Foreskin keratinocyte (primary cell): ENCODE measurements at places on chromosomes 11 and 22.
A peak's percentile ranks its signal among the peaks of the same experiment; 100 is the strongest.

- peak; percentile 100 for DNase-seq
Measured at GRCh38 chr22:38298312-38299005, 18.8 kb downstream of the CSNK1E start.

DNA sequence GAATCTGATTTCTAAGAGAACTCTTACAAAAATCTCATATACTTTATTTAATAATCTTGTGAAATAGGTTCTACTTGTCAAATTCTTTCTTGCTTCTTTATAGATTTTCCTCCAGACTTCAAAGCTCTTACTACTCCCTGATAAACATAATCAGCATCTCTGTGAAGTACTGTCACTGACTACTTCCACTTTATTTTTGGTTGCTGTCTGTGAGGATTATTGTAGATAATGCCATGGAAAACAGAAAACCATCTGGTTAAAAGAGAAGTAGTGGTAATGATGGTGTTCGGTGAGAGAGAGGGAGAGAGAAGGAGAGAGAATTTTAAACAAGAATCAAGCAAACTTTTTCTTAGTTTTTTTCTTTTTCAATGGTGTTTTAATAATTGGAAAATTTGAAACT, 152.3 kb downstream of the TMEM135 start:
- DNase-seq, result no peak

GRCh38 chr11:94597896-94598295, 30.7 kb downstream of the PIWIL4 start:
- DNase-seq, result no peak

GRCh38 chr11:130718120-130718519, 198.2 kb downstream of the SNX19 start:
- no peak for DNase-seq

DNA sequence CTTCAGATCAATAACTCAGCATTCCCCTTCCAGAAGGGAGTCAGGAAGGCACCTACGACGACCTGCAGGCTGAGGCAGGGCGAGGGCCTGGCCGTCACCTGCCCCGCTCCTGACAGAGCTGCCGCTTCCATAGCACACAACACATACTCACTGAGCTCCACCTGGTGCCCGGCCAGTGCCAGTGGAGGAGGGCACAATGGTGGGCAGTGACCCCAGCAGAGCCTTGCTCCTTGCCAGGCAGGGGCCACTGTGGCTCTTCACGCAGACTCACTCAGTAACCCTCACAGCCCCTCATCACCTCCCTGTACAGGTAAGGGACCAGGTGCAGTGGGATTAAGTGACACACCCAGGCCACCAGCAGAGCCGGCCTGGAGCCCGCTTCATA, 24.6 kb downstream of the LRFN4 start:
- DNase-seq, result no peak

DNA sequence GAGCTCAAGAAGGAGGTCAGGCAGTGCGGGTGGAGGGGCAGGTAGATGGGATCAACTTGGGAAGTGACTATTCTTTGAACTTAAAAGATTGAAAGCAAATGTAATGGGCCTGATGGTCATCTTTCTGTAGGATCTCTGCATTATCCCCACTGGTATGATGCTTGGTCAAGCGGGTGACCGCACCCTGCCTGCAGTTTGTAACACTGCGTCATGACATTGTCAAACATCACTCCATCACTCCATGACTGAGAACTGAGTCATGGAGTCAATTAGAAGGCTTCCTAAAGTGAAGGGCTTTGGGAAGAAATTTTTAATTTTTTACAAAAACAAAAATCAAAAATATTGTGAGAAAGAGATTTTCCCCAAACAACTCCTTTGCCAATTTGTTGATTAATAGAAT, 62.4 kb upstream of the BMAL1 start:
- peak; percentile 88 for DNase-seq

- DNase-seq, result no peak
Measured at GRCh38 chr22:49749885-49750510, 77.7 kb downstream of the BRD1 start.

DNA sequence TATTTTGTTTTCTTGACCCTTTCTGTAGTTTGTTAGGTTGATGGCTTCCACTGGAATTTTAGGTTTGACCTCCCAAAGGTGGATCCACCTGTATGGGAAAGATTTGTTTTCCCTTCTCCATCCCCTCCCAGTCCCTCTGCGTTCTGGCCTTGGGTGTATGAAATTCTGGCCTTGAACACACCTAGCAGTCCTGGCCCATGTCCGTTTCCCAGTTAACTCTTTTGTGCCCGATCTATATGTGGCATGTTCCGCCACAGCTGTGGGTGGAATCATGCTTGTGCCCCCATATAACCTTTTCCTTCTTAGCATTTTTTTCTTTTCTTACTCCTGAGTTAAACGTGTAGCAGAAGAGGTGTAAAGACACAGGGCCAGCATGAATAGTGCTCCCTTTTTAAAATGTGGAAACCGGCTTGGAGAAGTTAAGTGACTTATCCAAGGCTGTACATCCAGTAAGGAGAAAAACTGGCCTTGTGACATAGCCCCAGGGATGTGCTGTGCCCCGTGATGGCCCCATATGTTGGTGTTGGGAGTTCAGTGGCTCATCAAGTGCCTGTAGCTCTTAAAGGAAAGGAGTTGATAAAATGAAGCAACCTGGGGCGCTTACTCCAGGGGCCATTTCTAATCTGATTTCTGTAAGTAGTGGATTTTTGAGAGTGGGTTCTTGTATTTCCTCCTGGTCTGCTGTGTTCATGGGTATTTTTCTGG, 39.3 kb downstream of the ZNRF3 start:
- DNase-seq, result no peak

- no peak for DNase-seq
Measured at GRCh38 chr11:67435031-67435726, 2.3 kb downstream of the PTPRCAP start.

- no peak for DNase-seq
Measured at GRCh38 chr11:116725434-116726221, 47.2 kb downstream of the BUD13 start.

DNA sequence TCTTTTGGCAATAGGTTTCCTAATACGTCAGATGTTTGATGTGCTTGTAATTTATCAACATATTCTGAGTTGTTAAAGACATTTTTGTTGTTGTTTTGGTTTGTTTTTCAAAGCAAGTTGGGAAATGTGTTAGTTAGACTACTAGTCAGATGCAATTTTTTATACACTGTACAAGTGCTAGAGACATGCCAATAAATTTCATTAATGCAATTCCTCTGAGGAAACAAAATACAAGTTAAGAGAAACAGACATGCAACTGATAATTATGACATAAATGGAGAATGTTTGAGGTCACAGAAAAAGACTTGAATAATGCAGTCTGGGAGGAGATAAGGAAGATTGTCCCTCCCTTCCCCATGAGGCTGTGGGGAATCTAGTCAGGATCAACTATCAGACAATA, 5.9 kb downstream of the OR51T1 start:
- DNase-seq, result no peak

GRCh38 chr11:19788435-19788834, 75.8 kb downstream of the NAV2 start:
- no peak for DNase-seq

DNA sequence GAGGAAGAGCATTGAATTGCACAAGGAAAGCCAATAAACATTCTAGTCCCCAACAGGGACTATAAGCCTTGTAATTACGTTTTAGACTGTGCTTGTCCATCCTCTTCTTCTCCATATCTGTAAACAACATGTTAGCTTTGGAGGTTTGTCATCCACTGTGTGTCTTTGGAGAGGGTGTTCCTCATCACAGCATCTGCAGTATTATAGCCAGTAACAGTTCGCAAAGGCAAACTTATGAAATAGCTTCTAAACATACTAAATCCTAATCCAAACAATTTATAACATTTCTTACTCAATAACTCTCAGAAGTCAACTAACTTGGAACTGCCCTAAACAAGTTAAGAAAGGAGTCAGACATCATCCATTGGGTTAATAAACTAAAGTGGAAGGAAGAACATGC, 10.3 kb upstream of the BDNF start:
- no peak for DNase-seq

GRCh38 chr11:86801364-86801763, 1.0 kb downstream of the PRSS23 start:
- peak; percentile 50 for DNase-seq

DNA sequence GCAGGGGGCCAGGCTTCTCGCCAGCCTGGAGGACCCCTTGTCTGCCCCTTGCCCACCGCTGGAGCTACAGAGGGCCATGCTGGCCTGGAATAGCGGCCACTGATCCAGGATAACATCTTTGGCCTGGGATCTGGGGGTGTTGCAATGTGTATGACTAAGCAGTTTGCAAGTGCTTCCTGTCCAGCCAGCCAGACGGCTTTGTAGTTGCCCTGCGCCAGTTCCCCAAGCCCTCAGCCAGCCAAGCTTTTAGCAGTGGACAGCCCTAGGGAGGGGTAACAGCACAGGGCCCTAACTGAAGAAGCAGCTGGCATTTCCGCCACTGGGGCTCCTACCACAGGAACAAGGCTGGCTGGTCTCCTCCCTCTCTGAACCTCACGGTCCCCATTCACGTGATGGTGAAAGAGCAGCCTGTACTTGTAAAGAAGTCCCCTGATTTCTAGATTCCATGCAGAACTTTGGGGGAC, 32.1 kb downstream of the UQCR10 start:
- peak; percentile 64 for DNase-seq

DNA sequence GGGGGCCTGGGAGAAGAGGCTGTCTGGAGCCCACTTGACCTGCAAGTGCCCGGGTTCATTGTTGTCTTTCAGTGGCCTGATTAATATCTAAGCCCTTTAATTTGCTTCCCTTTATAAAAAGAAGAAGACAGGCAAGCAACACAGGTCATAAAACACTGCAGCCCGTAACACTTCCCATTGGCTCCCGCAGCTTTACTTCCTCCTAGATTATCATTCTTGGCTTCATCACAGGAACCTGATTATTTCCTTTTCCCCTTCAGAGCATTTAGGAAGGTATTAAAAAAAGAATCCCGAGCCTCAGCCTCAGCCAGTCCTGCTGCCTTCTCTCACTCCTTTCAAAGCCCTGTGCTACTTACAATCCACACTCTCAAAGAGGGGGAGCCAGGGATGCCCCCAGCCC, 183.2 kb downstream of the GRIK4 start:
- DNase-seq, result no peak

DNA sequence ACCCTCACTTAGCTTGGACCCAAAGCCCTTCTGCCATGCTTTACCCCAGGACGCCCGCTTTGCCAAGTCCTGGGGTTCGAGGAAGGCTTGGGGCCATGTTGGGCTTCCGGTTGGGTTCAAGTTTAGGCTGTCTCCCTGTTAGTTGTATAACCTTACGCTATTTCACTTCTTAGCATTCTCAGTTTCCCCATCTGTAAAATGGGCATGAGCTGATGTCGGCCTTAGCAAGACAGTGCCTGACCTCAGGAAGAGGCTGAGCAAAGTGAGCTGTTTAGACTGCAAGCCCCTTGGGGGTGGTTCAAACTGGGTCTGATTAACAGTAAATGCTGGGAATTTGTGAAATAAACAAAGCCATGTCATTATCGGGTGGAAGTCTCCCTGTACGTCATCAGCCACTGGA, 3.2 kb upstream of the FGF4 start:
- DNase-seq, result no peak

- DNase-seq, result no peak
Measured at GRCh38 chr11:134158023-134158422, 65.7 kb downstream of the NCAPD3 start.

GRCh38 chr11:117426297-117426685, 98.6 kb downstream of the CEP164 start:
- DNase-seq, result peak; percentile 21

- DNase-seq, result peak; percentile 43
Measured at GRCh38 chr22:28989035-28989464, 72.6 kb downstream of the C22orf31 start.

GRCh38 chr22:37020192-37020479, 594 bp downstream of the MPST start:
- no peak for DNase-seq

GRCh38 chr11:115497303-115497702, 6.9 kb downstream of the CADM1 start:
- no peak for DNase-seq

GRCh38 chr11:45802531-45803317, 2.2 kb upstream of the SLC35C1 start:
- DNase-seq, result no peak

DNA sequence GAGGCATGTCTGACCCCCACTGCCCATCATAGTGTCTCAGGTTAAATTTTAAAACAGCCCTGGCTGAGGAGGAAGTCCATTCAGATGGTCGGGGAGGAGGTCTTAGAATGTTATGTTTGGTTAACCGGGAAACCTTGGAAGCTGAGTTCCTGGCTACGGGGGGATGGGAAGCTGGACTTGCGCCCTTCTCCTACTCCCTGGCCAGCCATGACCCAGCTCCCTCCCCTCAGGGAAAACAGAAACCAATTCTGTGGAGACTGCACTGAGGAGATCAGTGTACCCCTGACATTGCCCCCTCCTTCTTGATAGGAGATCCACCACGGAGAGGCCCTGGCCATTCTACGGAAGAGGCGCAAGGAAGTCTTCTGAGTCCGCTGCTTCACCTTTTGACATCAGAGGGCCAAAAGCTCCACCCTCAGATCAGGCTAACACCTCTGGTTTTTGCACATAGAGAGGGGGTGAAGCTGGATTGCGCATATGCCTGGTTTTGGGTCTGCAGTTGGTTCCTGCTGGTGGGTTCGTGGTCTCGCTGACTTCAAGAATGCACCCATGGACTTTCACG, 2.7 kb upstream of the KRTAP5-9 start:
- DNase-seq, result no peak

GRCh38 chr11:48002561-48002960, 22.2 kb downstream of the PTPRJ start:
- DNase-seq, result no peak

GRCh38 chr11:74721479-74721835, 9.8 kb downstream of the CHRDL2 start:
- DNase-seq, result no peak

DNA sequence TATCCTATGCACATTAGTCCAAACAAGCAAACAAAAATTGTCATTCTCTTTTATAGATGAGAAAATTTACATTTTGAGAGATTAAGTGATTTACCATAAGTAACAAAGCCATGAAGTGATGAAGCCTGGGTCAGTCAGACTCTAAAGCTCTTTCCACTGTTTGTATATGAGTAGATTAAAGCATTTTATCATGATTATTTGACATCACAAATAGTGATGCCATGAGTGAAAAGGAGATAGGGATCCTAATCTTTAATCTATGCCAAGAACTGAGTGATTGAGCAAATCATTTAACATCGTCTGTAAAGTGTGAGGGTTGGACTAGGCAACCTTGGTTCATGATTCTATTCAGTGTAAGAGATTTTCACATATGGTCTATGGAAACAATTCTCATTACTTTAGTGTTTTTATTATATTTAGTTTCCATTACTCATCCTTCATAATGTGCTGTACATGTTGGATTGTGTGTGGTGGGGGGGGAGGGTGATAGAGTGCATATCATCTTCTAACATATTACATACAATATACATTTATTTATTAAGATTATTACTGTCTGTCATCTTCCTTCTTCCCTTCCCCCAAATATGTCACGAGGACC, 50.7 kb downstream of the ARHGEF12 start:
- no peak for DNase-seq

GRCh38 chr11:14908214-14908880, 16.3 kb upstream of the CYP2R1 start:
- no peak for DNase-seq
